Hair follicular keratinocyte (primary cell): ENCODE measurements at places on chromosomes 16 and 17. TPM values are rescaled to one million over a fixed set of nuclear protein-coding genes. Genes with fewer than 3 reads are reported as not detected.

TAT gene
- total RNA-seq = not detected in 2 replicates

CDT1 gene
- 19.9 and 44.1 TPM in 2 replicates for total RNA-seq

TMC7 gene
- total RNA-seq = 3.4 and 8.0 TPM in 2 replicates

TK1 gene
- total RNA-seq = 56.5 and 150 TPM in 2 replicates

CYBA gene
- total RNA-seq = 88.1 and 94.3 TPM in 2 replicates

MYH3 gene
- total RNA-seq = 0.23 and 0.34 TPM in 2 replicates

DBNDD1 gene
- 4.7 and 5.7 TPM in 2 replicates for total RNA-seq

ITGB4 gene
- total RNA-seq = 1,334 and 1,928 TPM in 2 replicates

AANAT gene
- not detected in 2 replicates for total RNA-seq

KRTAP4-6 gene
- not detected in 2 replicates for total RNA-seq

PSMD12 gene
- total RNA-seq = 19.7 and 30.6 TPM in 2 replicates

GAS7 gene
- total RNA-seq = not detected in 2 replicates

ADCY7 gene
- total RNA-seq = 7.6 and 17.2 TPM in 2 replicates

TMEM219 gene
- total RNA-seq = 123 and 159 TPM in 2 replicates

GLYR1 gene
- 20.8 and 27.3 TPM in 2 replicates for total RNA-seq

CXCL16 gene
- total RNA-seq = 1.9 and 14.8 TPM in 2 replicates
